Stomach (tissue), 19 donors: ENCODE measurements at places on chromosomes 4 and X. TPM values are rescaled to one million over a fixed set of nuclear protein-coding genes. Genes with fewer than 3 reads are reported as not detected.

The COPS4 gene
- total RNA-seq, result 1.7 TPM

- DNase-seq, result no peak
Measured at GRCh38 chr4:101953949-101954348, 163.4 kb downstream of the BANK1 start.

The ZXDA gene
- 9.9 TPM for total RNA-seq

- no peak for DNase-seq
Measured at GRCh38 chr4:14837860-14838259, 164.4 kb upstream of the CPEB2 start.

DNA sequence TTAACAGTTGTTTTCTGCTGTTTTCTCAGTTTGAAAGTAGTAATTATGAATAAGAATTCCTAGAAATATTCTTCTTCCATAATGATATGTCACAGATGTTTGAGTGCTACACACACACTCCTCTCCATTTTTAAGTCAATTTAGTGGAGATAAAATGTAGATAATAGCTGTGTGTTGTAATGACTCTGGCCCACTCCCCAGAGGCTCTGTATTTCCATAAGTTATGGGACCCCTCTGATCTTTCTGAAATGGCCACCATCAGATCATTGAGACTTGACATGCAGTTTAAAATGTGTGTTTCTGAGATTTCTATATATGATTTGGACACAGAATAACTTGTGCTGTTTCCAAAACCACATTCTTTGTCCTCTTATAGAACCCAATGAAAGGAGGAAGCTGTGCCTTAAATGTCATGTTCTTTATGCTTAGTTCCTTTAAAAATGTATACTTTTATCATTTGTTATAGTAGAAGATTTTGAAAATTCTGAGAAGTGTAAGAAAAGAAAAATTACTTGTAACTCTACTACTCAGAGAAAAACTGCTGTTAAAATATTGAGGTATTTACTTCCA lies 46.4 kb downstream of the GAB1 start:
- no peak for DNase-seq
